ENCODE measurements at places on chromosomes 7 and 10. TPM values are rescaled to one million over a fixed set of nuclear protein-coding genes. Genes with fewer than 3 reads are reported as not detected.

Gene LIPJ
- polyA plus RNA-seq, result not detected

Gene STK31
- not detected for polyA plus RNA-seq

Gene ANKRD26
- 22.6 TPM for polyA plus RNA-seq

Gene ACTL6B
- 15.7 TPM for polyA plus RNA-seq

Gene CPA2
- polyA plus RNA-seq, result not detected

Gene OR2A1
- polyA plus RNA-seq, result not detected

Gene AMZ1
- polyA plus RNA-seq, result 0.36 TPM

Gene SEMA3C
- polyA plus RNA-seq, result 1.4 TPM

Gene MYO3A
- polyA plus RNA-seq, result not detected

Gene NACAD
- polyA plus RNA-seq, result 4.8 TPM

Gene CYTH3
- 13.9 TPM for polyA plus RNA-seq

Gene NKX1-2
- polyA plus RNA-seq, result 0.16 TPM
